ENCODE measurements at places on chromosomes 1 and 21.

GRCh38 chr1:154474802-154475201 lies 27.2 kb upstream of the TDRD10 start:
- DNase-seq: no peak

DNA sequence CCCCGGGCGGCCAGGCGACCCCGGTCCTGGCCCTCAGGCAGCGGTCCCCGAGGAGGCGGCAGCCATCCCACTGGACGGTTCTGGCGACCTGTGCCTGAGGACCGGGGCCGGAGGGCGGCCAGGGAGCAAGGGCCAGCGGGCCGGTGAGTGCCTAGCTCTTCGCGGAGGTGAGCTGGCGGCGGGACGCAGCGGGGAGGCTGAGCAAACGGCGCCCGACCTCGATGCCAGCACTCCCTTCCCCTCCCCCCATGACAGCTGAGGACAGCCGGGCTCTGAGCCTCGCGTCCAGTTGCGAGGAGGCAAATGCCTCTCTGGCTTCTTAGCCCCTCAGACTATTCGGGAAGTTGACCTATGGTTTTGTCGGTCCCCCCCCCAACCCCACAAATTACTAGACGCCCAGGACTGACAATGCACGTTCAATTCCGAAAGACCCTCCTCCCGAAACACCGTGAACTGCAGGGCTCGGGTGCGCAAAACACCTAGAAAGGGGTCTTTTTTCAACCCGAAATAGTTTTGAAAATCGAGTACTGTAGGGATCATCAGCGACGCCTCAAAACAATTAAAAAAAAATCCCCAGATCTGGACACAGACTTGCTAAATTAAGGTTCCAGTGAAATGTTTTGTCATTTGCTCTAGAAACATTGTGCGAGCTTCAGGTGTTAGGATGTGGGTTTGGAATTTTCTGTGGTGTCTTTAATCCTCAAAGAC lies 8.3 kb downstream of the CDKN2C start:
- DNase-seq: peak; percentile 73

DNA sequence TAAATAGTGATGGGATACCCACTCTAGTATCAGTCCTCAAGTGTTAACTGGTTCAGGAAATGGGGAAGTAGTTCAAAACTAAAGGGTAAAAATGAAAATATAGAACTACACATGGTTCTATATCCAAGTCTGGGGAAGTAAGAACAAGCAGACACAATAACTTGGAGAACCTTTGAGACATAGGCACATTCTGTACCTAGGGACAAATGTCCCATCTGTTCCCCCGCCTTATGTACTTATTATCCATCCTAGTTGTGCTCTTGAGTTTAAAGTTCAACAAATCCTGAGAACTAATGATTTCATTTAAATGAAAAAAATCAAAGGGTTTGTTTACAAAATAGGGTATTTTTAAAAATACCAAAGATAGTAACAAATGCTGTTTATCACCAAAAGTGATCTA lies 32.5 kb downstream of the WNT2B start:
- DNase-seq: no peak

DNA sequence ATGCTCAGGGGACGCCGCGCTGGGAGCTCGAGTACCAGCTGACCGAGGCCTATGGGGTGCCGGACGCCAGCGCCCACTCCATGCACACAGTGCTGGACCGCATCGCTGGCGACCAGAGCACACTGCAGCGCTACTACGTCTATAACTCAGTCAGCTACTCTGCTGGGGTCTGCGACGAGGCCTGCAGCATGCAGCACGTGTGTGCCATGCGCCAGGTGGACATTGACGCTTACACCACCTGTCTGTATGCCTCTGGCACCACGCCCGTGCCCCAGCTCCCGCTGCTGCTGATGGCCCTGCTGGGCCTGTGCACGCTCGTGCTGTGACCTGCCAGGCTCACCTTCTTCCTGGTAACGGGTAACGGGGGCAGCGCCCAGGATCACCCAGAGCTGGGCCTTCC lies 1.3 kb upstream of the XKR8 start:
- DNase-seq: no peak

DNA sequence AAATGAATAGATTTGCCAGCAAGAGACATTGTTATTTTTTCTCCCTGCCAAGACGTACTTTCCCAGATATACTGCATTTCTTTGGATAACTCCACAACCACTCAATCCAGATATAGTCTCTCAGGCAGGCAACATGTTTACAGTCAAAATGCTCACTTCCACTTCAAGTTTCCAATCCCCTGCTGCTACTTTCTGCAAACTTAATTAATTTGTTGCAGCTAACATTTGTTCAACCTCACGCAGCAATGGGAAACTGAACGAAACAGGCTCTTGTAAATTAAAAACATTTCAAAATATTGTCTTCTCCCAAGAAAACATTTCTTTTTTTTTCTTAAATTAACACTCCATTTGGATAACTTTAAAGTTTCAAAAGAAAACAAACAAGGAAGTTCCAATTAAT lies 45.7 kb upstream of the PROX1 start:
- no peak for DNase-seq

GRCh38 chr1:68188644-68189340 lies 43.5 kb downstream of the WLS start:
- no peak for DNase-seq

- DNase-seq: peak; percentile 32
These were observed 2.8 kb downstream of the CLDN19 start for GRCh38 chr1:42737257-42737656.

DNA sequence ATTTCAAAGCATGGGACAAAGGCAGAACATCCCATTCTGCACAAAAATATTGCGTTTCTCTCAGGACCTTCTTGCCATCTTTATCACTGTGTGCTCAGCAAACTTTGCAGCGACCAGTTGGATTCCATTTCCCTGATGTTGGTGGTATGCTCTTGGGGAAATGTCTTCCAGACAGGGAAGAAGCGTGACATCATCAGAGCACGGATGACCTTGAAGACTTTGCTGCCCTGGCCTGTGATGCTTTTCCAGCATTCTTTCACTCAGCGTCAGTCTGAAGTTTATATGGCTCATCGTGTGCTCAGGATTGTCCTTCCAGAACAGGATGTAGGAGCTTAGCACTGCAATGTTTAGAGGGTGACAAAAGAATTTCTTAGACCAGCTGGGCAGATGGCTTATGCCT lies 131.4 kb upstream of the F3 start:
- DNase-seq: no peak

- no peak for DNase-seq
These were observed 91.7 kb upstream of the PGBD5 start for GRCh38 chr1:230517786-230518185.

- peak; percentile 82 for DNase-seq
These were observed 3.2 kb upstream of the RXFP4 start for GRCh38 chr1:155938220-155938627.

GRCh38 chr1:84844094-84844493 lies 48.9 kb downstream of the LPAR3 start:
- DNase-seq: no peak

- peak; percentile 88 for DNase-seq
These were observed 55.7 kb upstream of the ETV3 start for GRCh38 chr1:157193702-157194391.

DNA sequence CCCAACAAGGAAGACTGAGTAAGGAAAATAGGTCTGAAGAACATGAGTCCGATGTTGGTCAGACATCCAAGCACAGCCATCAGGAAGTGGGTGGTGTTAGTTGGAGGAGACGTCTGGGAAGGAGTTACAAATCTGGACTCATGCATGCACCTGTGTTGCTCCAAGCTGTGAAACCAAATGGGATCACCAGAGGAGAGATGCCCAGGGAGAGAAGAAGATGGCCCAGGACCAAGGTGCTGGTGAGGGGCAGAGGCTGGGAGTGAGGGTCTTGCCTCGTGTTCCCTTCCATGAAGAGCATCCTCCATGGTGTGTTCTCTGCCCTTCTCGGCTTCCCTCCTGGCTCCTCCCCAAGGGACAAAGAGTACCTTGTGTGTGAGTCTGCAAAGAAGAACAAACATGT lies 405.6 kb downstream of the NPHP4 start:
- no peak for DNase-seq

- DNase-seq: peak; percentile 84
These were observed 92.5 kb upstream of the RUNX3 start for GRCh38 chr1:25022361-25023189.

DNA sequence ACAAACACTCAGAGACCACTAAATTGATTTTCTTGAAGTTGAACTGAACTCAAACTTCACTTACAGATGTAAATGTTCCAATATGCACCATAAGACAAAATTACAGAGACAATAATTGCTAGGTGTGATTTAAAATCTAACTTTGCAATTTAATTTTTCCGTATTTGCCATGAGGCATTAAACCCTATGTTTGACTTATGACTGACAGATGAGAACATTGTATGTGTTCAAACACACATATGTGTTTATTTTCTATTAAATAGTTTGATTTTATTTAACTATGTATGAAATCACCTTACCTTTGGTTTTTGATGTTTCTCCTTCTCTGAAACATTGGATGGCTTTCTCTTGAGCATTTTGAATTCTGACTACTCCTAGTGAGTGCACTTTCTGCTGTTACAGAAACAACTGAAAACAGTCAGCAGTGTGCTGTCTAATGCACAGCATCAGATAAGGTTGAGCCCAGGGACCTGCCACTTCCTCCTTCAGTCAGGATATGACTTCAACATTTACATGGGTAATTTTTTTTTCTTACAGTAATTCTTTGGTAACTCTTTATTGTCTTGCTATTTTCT lies at the start of gene SAMSN1:
SAMSN1 (minus strand) TSS at position 410 of the 575 bp plus-strand sequence; CDS start at position 356, 54 bp downstream.
- DNase-seq: peak; percentile 73

- no peak for DNase-seq
These were observed 31.5 kb upstream of the DNASE2B start for GRCh38 chr1:84366786-84367185.

DNA sequence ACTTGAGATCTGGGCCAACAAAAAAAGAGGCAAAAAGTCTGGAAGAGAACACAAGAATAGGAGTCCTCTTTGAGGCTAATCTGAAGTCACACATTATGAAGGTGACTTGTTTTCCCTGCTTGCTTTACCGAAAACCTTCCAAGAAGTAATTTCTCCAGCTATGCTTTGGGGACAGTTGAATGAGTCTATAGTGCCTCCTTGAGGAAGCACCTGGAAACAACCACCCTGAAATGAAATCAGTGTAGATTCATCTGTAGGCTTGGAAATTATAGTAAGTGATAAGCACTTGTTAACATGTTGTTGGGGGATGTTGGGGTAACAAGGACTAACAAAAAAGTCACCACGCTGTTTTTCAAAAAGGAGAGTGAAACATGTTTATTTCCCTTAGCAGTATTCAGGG lies 23.4 kb upstream of the RPTN start:
- DNase-seq: peak; percentile 41

- no peak for DNase-seq
These were observed 59.0 kb downstream of the FASLG start for GRCh38 chr1:172717722-172718465.

DNA sequence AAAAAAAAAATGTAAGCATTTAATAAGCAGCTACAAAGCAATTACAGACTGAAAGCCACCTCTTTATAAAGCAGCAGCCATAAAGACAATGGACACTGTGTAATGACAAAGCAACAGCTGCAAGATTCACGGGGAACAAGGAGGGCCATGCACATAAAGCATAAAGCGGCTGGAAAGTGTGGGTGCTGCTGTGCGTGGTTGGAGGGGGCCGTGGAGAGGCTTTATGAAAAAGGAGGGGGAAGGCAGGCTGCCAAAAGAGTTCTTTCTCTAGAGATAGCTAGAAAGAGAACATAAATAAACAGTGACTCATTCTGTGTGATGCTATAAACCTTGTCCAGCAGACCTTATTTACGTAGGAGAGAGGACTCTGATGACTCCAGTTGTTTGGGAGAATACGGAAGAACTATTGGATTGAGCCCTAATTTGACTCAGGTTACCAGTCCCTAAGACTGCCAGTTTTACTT lies 49.3 kb downstream of the ADAMTS1 start:
- no peak for DNase-seq

DNA sequence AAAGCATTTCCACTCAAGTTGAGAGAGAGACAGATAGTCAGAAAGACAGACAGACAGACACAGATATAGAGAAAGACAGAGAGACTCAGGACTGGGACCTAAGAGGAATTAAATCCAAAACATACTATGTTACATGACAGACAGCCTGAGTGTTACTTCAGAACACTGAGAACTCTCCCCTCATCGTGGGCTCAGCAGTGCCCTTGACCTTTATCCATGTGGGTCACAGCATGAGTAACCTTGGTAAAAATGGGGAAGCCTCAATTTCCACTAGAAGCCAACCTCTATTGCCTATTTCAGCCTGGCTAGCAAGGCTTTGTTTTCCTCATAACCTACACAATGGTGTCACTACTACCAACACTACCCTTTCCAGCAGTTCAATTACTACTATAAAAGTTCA lies 81.9 kb upstream of the TRABD2B start:
- no peak for DNase-seq

- DNase-seq: no peak
These were observed 146.8 kb downstream of the DYRK1A start for GRCh38 chr21:37513383-37513782.

- DNase-seq: no peak
These were observed 28.0 kb upstream of the RNF2 start for GRCh38 chr1:185017338-185017737.

GRCh38 chr1:206891412-206891811 lies 5.8 kb upstream of the IL24 start:
- no peak for DNase-seq

- DNase-seq: no peak
These were observed 13.4 kb downstream of the ITSN1 start for GRCh38 chr21:33655588-33656221.

DNA sequence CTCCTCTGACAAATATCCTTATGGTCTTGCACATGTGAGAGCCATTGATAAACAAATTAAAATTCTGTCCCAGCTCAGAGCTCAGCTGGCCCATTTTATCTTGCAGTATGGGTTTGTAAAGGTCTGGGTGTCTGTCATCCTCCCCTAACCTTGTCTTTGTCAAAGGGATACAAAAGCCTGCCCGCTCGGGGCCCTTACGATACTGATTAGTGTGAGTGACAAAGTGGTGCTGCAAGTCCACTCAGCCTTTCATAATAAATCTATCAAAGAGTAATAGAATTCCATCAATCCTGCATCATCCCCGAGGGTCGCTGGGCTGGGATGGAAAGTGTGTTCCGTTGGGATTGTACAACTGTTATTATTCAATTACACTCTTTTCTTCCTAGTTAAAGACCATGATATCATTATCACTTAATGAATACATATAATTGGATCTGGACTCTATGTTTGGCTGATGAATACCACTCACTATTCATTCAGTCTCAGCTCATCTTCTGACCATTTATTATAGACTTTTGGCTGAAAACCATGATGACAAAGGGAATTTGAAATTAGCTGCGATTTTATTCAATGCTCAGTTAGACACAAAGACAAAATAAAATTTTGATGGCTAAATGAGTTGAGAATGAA lies 122.5 kb upstream of the FOXD3 start:
- no peak for DNase-seq
